ENCODE measurements at places on chromosomes 12 and 14.

DNA sequence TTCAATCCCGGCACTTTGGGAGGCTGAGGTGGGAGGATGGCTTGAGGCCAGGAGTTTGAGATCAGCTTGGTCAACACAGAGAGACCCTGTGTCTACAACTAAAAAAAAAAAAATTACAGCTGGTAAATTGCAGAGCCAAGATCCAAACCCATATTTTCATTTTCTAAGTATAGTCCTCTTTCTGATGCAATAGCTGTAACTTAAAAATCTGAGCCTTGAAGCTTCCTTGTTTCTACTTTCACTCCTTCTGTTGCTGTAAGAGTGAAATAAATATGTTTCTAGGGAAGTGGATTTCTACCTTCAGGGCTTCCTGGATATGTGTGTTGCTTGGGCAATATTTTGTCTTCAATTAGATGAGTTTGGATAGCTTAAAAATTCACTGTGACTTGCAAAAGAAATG, 42.0 kb upstream of the PRICKLE1 start:
- DNase-seq: no peak

DNA sequence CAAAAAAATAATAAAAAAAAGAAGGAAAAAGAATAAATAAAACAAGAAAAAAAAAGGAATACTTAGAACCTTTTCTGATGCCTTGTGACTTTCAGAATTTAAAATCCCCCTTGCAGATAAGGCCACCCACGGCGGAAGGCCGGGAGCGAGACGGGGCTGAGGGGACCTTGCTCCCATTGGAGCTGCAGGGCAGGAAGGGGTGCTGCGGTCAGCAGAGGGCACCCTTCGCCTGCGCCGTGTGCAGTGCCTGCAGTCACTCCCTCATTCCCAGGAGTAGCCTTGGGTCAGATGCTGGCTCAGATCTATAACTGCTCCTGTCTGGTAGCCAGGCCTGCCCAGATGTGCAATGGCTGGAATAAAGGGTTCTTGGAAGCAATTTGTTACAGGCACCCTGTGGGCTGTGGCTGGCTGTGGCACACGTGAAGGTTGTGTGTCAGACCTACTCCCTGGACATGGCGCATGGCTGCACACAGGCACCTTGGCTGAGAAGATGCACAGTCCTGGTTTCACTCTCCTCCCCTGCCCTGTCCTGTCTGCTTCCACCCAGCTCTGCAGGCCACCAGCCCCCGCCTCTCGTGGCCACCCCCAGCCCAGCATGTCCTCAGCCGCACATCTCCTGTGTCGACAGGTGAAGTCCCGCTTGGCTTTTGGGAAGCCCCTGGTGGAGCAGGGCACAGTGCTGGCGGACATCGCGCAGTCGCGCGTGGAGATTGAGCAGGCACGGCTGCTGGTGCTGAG, 13.4 kb upstream of the ALDH2 start:
- no peak for DNase-seq

GRCh38 chr12:66242311-66242710, 53.3 kb downstream of the IRAK3 start:
- DNase-seq: no peak

DNA sequence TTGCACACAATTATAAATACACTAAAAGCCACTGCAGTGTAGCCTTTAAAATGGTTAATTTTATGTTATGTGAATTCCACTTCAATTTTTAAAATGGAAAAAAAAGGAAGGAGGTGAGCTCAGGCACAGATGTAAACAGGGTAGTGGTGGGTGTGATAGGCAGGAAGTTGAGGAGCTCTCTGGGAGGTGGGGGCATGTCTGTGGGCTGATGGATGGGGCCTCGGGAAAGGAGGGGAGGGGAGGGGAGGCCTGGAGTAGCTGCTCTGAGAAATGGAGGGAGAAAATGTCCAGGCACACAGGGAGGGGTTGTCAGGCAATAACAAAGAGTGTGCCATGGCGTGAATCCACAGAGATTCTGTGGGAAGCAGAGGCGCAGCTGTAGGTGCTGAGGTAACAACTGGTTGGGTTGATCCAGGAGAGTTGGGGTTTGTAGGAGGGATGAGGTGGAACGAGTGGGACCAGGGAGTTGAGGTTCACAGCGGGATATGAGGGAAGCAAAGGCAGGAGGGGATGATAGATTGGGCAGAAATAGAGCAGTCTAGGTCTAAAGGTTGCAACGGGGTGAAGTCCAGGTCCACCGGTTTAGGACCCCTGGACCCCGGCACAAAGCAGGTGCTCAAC, 57.2 kb downstream of the LTBP2 start:
- no peak for DNase-seq

- no peak for DNase-seq
These were observed 29.2 kb downstream of the TRIP11 start for GRCh38 chr14:92010644-92011043.

- no peak for DNase-seq
These were observed 22.3 kb upstream of the SPTLC2 start for GRCh38 chr14:77638771-77639171.

DNA sequence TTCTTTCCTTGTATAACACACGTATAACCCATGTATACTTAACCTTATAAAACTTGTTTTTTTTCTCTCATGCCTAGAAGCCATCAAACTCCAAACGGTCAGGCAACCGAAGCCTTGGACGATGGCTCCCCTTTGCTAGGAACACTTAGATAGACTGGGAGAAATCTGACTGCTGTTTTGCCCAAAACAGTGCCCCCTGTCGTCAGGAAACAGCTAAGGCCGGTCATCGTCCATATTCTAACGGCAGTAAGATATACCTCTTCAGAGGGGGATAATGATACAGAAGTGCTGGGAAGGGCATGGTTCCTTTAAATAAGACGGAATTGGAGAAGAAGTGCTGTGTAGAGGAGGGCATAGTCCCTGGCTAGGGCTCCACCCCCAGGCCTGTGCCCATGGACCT, 130.5 kb downstream of the SLC41A2 start:
- DNase-seq: no peak

- no peak for DNase-seq
These were observed 49.3 kb downstream of the CDK17 start for GRCh38 chr12:96350982-96351381.

GRCh38 chr12:87201598-87201997, 827.6 kb downstream of the C12orf50 start:
- no peak for DNase-seq

DNA sequence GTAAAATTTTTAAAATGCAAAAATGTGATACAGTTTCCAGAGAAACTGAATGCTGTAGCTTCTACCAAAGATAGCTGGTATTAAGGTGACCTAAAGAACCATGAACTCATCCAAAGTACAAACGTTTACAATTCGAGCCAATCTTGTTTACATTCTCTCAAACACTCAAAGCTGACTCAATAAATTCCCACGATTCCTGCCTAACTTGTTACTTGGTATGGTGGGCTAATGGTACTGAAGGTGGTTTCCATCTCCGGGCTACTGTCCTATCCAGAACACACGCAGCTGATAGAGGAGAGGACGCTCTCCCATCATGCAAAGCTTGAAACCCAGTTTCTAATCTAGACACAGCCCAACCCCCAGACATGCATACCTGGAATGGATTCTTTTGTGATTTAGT, 31.5 kb downstream of the RAD9B start:
- DNase-seq: no peak

DNA sequence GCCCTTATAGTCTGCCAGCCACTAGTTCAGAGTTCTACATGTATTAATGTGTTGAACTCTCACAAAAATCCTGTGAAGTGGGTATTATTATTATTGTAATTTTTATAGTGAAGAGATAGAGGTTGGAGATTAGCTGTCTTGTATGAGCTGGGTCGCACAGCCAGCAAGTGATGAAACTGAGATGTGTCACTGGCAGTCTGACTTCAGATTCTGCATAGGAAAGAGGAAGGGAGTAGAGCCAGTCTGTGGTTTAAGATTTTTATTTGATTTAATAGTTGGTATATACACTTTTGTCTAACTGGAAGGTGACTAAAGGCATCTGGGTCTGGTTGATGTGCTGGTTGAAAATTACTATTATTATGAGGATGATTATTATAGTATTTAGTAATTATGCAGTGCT, 5.8 kb upstream of the FRS2 start:
- DNase-seq: no peak

- peak; percentile 77 for DNase-seq
These were observed 69.6 kb upstream of the AEBP2 start for GRCh38 chr12:19369691-19370148.

GRCh38 chr12:86435053-86435452, 178.9 kb upstream of the MGAT4C start:
- no peak for DNase-seq

DNA sequence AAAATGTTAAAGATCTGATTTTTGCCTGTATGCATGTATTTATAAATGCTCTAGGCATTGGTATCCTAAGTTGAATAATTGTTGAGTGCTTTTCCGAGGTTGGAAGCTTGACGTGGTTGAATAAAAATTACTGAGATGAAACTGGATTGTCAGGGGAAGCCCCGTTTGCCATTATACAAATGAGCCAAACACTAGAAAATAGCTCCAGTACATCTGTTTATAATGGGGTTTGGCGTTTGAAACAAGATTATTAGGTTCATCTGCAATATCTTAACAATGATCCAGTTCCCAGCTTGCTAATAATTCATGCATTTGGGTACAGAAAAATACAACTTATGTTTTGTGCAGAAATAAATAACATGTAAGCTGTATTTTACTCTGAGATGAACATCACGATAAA, 789.6 kb downstream of the GALC start:
- no peak for DNase-seq

GRCh38 chr12:27305673-27306456, 26.8 kb upstream of the BMAL2 start:
- no peak for DNase-seq

DNA sequence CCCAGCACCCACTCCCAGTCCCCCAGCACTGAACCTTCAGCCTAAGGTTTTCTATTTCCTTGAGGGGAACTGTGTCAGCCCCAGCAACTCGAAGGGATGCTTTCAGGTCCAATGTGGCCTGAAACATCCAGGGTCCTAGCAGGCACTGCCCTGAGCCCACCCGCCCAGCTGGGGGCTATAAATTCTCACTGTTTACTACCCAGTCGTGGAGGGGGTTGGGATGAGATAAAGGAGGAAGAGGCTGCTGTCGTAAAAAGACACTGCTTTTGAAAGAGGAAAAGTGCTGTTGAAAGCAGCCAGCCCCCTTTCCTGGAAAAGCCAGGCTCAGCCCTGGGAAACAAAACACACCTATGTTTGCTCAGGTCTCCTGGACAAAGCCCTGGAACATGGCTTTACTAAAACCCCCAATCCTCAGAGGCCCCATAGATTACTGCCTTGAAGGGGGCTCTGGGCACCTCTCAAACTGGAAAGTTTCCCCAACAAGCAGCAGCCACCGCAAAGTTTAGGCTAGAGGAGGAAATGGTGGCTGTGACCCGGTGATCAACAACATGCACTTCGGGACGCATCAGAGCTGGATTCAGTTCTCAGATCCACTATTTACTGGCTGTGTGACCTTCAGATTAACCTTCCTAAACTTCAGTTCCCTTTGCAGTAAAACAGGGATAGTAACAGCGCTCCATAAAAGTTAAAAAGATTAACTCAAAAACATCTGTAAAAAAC, 51.0 kb downstream of the ACTN1 start:
- DNase-seq: no peak

DNA sequence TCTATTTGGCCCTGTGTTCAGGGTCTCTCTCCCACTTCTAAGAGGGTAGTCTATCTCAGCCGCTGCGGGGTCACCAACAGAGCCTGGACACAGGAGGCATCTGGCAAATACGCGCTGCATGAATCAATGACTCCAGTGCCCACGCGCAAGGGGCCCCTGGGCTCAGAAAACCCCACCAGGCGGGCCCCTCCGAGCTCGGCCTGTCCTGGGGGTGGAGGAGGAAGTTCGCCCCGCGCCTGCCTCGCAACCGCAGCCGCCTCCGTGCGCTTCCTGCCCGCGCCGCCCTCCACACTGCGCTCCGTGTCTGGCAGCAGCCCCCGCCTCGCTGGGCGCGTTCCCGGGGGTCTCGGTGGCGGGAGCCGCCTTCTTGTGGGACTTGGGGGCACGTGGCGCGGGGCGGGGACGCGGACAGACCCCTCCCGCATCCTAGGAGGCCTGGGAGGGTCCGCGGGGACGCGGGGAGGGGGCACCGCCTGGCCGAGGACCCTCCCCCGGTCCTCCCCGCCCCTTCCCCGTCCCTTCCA, 811 bp upstream of the FBRSL1 start:
- peak; percentile 64 for DNase-seq

- DNase-seq: no peak
These were observed 83.4 kb downstream of the HECTD1 start for GRCh38 chr14:31124197-31124596.

DNA sequence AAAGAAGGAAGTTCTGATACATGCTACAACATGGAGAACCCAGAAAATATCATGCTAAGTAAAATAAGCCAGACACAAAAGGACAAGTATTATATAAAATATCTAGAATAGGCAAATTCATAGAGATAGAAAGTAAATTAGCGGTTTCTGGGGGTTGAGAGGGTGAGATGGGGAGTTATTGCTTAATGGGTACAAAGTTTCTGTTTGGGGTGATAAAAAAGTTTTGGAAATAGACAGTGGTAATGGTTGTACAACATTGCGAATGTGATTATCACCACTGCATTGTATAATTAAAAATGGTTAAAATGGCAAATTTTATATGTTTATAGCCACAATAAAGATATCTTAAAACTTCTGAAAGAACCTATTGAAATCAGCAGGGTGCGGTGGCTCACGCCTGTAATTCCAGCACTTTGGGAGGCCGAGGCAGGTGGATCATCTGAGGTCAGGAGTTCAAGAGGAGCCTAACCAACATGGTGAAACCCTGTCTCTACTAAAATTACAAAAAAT, 15.0 kb downstream of the ZBTB25 start:
- DNase-seq: no peak

- DNase-seq: no peak
These were observed 26.0 kb downstream of the SH2B3 start for GRCh38 chr12:111431772-111432171.

DNA sequence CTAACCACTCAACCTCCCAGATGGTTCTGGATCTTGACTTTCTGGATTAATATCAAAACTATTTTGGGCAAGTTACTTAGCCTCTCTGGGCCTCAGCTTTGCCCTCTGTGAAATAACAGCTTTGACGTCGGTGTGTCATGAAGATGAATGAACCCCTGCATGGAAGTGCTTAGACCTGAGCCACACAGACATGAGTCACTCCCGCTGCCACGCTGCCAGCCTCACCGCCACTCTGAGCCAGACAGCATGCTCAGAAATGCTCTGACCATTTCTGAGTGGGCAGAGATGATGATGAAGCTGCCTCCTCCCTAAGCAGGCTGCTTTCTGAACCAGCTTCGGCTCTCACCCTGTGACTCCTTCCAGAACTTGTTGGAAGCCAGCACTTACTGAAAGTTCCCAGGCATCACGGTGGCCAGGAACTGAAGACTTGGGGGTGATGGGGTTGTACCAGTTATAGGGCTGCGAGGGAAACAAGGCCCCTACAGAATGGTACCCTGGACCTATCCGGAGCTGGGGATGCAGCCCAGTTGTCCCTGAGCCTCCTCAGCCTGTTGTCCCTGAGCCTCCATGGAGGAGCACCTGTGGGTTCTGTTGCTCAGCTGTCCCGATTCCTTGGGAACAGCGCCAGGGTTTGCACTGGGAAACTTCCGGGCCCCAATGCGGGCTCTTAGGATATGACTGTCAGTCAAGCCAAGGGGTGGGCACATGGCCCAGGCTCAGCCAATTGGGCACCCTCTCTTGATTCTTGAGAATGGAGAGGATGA, 2.0 kb upstream of the CCDC197 start:
- DNase-seq: no peak

Measured in left hindlimb (tissue), 1 donor.